ENCODE measurements at places on chromosomes 7 and 10.

DNA sequence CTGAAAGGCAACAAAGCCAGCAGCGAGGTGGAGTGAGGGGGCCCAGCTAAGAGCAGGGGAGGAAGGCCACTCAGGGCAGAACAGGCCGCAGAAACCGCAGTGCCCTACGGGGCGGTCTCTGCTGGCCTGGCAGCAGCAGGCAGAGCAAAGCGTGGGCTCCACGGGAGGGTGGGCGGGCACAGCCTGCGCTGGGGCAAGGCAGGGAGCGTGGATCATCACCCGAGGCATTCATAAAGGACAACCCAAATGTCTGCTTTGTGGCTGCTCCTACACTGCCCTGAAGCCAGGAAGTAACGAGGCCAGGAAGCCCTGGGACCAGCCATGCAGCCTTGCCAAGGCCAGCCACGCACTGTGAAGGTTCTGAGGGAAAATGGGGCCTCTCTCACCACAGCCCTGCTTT is 127.5 kb downstream of the MAD1L1 start:
- no peak for DNase-seq

DNA sequence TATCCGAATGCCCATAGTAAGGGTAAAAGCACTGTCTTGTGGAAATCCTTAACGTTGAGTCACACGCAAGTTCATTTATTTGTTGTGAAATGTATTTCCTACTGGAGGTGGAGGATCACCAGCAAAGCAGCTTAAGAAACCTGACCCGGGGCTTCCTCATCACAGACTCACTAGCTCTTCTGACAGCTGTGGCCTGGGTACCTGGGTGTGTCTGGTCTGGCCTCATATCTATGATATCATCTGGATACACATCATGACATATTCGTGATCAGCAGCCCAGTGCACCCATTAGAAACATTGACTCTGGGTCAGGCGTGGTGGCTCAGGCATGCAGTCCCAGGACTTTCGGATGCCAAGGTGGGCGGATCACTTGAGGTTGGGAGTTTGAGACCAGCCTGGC is 8.8 kb downstream of the DRGX start:
- DNase-seq = peak; percentile 6

- DNase-seq = no peak
These were observed 27.0 kb downstream of the ITPRIP start for GRCh38 chr10:104311184-104311720.

- no peak for DNase-seq
These were observed 145.7 kb downstream of the C10orf105 start for GRCh38 chr10:71573562-71574518.

DNA sequence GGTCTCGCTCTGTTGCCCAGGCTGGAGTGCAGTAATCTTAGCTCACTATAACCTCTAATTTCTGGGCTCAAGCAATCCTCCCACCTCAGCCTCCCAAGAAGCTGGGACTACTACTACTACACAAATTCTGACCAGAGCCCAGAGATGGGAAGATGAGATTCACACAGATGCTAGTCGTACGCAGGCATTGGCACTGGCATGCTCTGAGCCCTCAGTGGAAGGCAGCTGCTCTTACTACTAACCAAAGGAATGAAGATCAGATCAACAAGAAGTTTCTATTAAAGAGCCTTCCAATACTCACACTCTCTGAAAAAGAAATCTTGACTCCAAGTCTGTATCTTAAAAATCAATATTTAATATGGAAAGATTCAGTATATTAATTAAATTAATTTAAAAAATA is 10.7 kb downstream of the GDF2 start:
- DNase-seq = no peak

GRCh38 chr7:156611014-156612010 is 29.3 kb upstream of the RNF32 start:
- no peak for DNase-seq

GRCh38 chr10:1968257-1969033 is 231.1 kb upstream of the ADARB2 start:
- DNase-seq = no peak

DNA sequence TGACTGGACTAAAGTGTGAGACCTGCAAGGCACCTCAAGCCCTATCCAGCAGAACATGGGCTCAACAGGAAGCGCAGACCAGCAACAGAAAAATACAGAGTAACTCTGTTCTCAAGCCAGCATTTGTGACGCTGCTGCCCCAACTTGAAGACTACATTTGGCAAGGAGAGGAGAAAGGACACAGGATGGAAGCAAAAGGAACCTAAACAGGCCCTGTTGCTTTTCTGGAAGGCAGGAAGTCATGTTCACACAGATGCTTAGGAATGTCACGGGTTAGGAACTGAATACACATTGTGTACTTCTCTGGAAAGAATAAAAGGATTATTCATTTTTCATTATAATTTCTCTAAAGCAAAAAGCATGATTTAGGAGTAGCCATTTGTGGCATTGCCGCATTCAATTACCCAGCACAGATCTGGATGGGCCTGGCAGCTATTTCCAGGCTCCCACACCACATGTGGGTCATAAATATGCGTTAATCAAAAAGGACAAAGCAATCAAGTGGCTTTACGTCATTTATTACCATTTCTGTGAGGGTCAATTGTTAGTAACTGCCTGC is 19.8 kb upstream of the TOMM7 start:
- no peak for DNase-seq

GRCh38 chr7:28544453-28545117 is 132.3 kb downstream of the CREB5 start:
- no peak for DNase-seq

GRCh38 chr10:42482411-42482810 is 156.0 kb downstream of the ZNF33B start:
- no peak for DNase-seq

GRCh38 chr10:71632896-71633600 is 86.5 kb downstream of the C10orf105 start:
- DNase-seq = no peak

GRCh38 chr10:71795248-71795647 is 21.9 kb upstream of the VSIR start:
- no peak for DNase-seq

GRCh38 chr10:127618797-127619196 is 69.7 kb downstream of the NPS start:
- DNase-seq = no peak

DNA sequence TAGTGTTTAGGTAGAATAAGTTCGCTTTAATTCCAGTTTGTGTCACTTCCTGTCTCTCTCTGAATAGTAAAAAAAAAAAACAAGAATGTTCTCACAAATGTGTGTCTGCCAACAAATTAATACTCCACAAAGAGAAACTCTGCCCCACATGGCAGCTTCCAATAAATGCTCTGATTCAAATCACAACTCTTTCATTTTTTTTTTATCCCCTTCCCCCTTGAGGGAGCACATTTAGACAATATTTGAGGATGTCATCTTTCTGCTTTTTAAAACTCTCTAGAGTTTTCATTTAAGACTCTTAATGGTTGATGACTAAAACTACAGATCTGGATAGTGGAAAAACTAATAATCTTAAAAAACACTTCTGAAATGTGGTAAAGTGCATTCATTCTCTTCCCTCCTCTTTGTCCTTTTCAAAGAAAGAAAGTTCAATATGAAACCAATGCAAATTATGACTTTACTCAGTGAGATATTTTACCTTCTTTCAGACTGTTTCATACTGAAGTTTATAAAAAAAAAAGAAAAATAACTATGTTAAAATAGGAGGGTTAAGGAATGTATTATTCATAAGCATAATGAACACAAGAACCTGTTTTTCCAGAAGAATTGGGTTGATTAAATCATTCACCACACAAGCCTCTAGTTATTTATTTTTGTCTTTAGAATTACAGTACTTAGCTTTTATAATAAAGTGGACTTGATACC is 42.3 kb downstream of the ARID5B start:
- DNase-seq = no peak

DNA sequence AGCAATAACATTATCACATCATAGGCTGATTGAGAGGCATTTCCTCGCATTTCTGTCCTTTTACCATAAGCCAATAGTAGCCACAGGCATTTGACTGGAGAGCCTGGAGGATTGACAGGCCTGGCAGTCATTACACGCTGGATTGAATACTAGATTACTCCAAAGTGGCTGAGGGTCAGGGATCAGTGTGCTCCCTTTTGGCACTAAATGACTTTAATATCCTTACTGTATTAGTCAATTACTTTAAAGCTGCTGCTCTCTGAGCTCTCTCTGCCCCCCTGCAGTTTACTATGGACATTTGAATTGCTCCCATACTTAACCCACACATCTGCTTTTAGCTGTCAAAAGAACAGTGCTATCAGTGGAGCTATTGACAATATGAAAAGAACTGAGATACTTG is 302.0 kb downstream of the TFEC start:
- no peak for DNase-seq

- no peak for DNase-seq
These were observed 27.6 kb downstream of the SDHAF3 start for GRCh38 chr7:97145068-97145467.

GRCh38 chr7:91941450-91941849 is 788 bp downstream of the AKAP9 start:
- DNase-seq = no peak

- no peak for DNase-seq
These were observed 48.8 kb upstream of the EXOC6 start for GRCh38 chr10:92799568-92799967.

DNA sequence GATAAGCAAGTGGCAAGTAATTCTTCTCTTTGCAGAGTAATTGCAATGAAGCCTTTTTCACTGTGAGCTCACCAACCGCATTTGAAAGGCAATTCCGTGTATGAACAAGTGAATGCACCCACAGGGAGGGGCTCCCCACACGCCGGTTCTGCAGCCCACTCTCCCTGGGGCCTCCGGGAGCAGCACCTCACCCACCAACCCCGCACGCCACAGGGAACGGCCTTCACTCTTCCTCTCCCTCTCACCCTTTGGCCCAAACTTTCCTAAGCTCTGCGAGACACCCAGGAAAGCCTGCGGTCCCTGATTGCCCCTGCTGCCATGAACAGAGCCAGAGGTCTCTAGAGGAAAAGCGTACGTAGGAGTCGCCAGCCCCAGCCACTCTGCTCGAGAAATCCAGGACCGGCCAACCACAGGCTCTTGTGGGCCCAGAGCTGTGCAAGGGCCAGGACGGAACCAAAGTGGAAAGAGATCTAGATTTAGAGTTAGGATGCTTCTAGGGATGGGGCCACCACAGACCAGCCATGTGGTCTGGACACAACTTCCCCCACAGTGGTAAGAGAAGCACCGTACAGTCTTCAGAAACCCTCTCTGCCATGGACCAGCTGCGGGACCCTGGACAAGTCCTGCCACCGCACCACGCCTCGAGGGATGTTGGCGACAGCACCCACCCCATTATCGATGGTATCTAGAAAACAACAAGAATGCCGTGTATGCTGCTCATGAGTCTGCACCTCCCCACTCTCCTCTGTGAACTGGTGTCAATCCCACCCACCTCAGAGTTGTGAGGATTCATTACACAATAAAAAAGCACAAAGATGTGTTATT is 3.6 kb downstream of the WDR86 start:
- no peak for DNase-seq

- no peak for DNase-seq
These were observed 25.9 kb downstream of the ADAMTS14 start for GRCh38 chr10:70698211-70698610.

GRCh38 chr10:50310560-50311174 is 59.4 kb upstream of the ASAH2 start:
- DNase-seq = no peak

- DNase-seq = no peak
These were observed 118.8 kb upstream of the SFMBT2 start for GRCh38 chr10:7529638-7530037.

- DNase-seq = no peak
These were observed 192.9 kb upstream of the VSTM2A start for GRCh38 chr7:54349229-54349628.

- no peak for DNase-seq
These were observed 134.1 kb downstream of the GFRA1 start for GRCh38 chr10:116138897-116139296.

GRCh38 chr7:39433550-39433949 is 132.7 kb upstream of the YAE1 start:
- no peak for DNase-seq

- peak; percentile 64 for DNase-seq
These were observed 589 bp downstream of the LDB1 start for GRCh38 chr10:102119417-102120141.

DNA sequence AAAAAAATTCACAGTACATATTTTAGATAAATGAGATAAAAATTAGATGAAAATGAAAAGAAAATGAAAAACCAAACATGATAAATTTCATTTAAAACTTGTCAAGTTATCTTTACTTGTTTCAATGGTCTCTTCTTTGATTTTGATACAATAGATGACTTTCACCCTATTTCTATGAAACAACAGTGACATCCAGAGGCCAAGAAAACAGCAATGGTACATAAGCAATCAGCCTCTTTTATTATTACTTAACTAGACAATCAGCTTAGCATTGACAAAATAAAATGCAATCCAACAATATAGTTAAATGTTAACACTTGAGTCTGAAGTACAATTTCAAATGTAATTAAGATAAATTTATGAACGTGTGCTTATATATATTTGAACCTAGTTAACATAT is 74.8 kb upstream of the GPR37 start:
- DNase-seq = no peak

GRCh38 chr10:6064119-6064518 is 2.0 kb upstream of the IL2RA start:
- DNase-seq = no peak

GRCh38 chr7:81267508-81267907 is 348.7 kb upstream of the SEMA3C start:
- DNase-seq = no peak

DNA sequence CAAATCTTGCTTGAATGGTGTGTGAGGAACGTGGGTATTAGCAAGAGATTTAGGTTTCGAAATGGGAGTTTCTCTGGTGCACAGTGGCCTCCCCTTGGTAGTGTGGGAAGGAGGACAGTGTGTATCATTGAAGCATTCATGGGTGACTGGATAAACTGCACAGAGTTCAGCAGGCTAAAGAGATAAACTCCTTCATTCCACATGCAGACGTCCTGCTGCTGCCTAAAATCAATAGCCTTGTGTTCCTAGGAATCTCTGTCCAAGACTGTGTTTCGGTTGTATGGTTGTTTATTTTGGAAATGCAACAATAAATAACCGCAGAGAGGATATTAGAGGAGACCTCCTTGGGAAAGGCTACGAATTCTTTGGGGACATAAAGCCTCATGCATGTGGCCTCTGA is 100.9 kb upstream of the FAM171A1 start:
- DNase-seq = no peak

- no peak for DNase-seq
These were observed 11.2 kb upstream of the NPS start for GRCh38 chr10:127537924-127538323.

DNA sequence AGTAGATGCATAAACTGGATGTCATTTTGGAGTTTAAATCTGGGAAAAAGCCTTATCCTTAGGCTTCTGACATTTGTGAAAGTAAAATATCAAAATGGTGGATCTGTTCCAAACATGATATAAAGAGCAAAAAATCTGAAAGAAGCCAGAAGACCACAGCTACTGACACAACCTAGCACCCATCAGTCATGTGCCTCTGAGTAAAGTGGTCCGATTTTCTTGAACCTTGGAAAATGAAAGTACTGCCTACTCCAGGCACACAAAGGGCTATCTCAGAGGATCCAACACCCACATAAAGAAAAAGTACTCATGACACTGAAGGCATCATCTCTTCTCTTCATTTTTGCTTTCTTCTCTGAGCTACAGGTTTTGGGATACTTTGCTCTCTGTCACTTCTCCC is 150.7 kb downstream of the KMT2E start:
- DNase-seq = no peak

- no peak for DNase-seq
These were observed 52.5 kb upstream of the GRB10 start for GRCh38 chr7:50835156-50835555.

GRCh38 chr7:107957436-107957835 is 45.5 kb downstream of the LAMB1 start:
- DNase-seq = no peak
